Stimulated activated CD4-positive, alpha-beta T cell treated with anti-CD3 and anti-CD28 coated beads, Interleukin-2, amount 100 ng/mL, for 48 hours (primary cell): ENCODE measurements at places on chromosomes 16 and 17.

DNA sequence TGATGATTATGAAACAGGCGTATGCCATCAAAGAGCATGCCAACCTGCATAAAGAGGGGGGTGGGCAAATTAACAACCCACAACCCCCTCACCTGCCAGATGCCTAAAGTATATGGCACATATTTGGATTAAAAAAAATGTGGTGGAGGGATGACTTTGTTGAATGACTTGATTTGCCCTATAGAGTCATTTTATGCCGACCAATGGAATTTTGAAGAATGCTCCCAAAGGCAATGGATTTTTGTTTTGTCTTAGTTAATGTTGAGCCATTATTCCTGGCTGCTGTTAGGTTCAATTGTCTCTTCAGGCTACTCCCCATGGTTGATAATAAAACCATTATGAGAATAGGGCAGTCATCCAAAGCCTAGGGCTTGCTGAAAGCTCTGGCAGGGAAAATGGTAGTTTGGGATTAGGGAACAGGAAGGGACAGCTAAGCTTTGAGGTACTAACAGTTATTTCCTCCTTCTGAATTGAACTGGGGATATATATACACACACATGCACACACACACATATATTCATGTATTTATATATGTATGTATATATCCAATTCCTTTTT lies 5.8 kb upstream of the CHCT1 start:
- no peak for DNase-seq

DNA sequence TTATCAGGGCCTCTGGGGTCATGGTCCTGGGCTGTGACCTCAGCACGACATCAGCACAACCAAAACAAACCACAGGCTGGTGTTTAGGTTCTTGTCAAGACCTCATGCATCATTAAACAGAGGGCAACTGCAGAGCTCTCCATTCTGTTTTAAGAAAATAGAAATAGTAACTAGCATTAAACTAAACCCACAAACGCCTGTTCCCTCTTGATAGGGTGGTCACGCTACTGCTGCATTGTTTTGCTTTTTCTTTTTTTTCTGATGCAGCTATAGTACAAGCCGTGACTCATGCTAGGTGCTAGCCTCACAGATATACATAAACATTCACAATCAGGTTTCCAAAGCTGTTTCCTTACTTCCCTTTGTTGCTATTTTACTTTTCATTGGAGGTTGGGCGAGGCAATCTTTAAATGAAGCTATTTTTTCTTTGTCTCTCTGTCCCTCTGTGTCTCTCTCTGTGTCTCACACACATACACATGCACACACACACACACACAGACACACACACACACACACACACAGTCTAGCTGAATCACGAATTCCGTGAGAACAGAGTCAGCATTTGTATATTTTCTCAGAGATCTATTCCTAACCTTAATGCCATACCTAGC lies 310.3 kb downstream of the CDH13 start:
- DNase-seq, result no peak

DNA sequence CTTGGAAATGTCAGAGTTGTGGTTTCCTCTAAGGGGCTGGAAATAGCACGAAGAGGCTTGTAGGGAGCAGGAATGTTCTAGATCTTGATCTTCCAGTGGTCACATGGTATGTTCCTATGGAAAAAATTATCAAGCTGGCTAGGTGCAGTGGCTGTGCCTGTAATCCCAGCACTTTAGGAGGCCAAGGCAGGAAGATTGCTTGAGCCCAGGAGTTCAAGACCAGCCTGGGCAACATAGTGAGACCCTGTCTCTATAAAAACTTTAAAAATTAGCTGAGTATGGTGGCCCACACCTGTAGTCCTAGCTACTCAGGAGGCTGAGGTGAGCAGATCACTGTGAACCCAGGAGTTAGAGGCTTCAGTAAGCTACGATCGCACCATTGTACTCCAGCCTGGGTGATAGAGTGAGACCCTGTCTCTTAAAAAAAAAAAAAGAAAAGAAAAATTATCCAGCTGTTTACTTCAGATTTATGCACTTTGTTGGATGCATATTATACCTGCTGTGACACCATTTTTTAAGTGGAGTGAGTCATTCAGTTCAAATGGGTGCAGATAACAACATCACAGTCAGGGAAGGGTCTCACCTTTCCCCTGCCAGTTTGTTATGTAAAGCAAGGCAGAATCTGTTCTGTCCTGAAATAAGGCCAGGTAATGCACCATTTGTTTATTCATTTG lies 65.7 kb upstream of the LYRM9 start:
- DNase-seq, result no peak

DNA sequence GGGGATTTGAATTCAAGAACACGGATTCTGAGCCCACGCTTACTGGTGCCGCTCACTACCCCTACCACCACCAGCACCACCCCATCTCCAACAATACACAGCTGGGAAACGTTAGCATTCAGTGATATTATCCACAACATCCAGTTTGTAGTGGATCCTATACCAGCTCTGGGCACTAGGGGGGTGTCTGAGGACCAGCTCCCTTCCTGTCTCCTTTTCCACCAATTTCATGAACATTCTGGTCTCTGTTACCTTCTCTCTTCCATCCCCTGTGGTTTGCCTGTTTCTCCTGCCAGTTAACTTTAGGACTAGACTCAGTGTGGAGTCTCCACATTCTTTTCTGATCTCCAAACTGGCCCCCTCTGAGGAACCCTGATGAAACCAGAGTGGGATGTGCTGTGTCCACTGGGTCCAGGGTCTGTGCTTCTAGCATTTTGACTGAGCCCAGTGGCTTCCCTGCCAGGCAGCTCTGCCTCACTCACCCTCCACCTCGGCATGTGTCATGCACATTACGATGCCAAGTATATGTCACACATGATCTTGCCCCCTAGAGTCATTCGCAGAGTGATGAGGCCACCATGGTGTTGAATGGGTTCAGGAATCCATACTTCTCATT lies 187.0 kb upstream of the CDH13 start:
- DNase-seq, result no peak

DNA sequence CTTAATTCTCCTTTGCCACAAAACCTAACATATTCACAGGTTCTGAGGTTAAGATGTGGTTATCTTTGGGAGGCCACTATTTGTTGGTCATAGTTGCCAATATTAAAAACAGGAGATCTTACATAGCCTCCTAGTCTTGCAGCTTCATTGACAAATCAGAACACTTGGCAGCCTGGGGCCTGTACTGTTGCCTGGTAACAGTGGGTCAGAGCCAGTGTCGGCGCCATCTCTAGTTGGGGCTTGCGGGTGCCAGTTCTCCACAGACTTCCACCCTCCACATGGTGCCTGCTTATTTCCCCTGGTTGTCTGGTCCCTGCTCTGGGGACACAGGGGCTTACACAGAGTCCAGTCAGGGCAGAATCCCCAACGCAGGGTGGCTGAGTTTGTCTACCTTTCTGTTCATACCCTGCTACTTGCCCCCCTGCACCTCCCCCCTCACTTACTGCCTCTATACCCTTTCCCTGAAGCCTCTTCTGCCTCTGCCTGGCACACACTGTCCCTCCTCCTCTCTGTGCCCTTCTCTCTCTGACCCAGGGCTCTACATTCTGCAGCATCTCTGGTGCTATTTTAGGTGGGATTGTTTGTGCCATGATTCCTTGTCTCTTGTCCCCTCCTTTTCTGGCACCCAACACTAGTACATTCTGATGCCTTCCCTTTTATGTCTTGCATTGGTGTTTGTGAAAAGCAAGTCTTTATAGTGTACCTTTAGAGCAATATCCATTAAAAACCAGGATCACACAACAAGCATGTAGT lies 13.4 kb downstream of the EPN2 start:
- DNase-seq, result no peak

DNA sequence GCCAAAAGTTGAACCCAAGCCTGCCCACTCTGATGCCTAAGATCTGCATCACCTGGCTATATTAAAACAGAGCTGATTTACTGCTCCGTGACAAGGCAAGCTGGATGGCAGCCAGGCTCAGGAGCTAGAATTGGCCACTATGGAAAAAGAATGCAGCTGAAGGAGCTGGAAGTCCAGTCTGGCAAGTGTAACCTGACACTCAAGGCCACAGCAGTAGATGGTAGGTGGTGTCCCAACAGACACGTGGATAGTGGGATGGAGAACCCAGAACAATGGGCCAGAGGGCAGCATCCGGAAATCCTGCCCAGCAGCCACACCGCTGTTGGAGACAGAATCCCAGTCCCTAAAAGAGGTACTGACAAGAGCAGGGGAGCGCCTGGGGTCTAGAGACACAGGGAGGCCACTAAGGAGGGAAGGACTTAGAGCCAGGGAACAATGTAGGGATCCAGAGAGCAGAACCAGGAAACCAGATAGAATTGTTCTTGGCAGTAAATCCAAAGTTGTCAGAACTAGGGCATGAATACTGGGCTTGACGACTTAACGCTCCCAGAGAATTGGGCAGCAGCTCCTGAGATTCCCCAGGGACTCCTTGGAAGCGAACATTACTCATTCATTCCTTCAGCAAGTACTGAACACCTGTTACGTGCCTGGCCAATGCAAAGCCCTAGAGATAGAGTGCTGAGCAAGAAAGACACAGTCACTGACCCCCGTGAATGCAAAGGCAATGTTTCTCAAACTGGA lies 85.7 kb downstream of the CDYL2 start:
- DNase-seq, result no peak

DNA sequence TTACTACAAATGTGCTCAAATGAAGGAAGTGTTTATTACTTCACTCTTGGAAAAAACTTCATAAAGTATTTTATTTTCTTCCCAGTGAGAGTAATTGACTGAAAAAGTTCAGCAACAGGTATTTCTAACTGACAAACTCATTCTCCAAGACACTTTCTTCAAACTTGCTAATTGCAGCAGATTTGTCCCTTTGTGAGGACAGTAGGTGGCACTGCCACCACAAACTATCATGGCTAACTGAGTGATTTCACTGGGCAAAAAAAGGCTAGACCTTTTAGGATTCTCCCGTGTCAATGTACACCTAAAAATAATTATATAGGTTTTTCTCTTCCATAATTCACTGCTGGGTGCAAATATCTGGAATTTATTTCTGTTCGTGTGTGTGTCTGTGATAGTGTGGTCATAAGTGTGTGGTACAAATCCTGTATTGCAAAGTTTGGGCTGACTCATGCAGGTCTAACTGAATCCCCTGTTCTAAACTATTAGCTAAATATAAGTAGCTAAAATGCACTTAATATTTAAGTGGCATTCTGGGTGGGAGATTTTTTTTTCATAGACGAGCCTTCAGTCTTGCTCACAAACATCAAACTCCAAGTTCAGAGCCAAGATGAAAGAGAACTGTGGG lies 3.9 kb downstream of the HS3ST3A1 start:
- no peak for DNase-seq

DNA sequence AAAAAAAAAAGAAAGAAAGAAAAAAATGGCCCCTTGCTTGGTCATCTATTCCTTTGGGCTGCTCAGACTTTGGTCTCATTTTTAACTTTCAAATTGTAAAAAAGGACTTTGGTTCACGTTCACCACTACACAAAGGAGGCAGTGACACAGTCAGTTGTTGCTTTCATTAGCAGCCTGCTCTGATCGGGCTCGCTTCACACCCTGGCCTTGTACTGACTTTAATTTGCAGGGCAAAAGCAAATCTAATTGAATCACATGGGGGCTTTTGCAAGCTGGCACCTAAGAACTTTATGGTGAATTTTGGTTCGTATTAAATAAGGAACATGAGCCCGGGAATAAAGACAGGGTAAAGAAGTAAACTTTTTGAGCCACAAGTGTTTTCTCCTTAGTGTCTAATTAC lies 103.6 kb upstream of the CDH11 start:
- DNase-seq, result no peak

DNA sequence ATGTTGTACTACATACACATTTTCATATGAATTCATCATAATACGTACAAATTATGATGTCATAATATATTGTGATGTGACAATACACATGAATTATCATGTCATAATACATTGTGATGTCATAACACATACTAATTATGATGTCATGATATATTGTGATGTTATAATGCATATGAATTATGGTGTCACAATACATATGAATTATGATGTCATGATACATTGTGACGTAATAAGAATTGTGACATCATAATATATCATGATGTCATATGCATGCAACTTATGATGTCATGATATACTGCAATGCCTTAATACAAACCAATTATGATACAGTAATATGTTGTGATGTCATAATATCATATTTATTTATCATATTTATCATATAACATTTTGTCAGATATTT lies 2074.3 kb downstream of the TP53TG3F start:
- DNase-seq, result no peak

DNA sequence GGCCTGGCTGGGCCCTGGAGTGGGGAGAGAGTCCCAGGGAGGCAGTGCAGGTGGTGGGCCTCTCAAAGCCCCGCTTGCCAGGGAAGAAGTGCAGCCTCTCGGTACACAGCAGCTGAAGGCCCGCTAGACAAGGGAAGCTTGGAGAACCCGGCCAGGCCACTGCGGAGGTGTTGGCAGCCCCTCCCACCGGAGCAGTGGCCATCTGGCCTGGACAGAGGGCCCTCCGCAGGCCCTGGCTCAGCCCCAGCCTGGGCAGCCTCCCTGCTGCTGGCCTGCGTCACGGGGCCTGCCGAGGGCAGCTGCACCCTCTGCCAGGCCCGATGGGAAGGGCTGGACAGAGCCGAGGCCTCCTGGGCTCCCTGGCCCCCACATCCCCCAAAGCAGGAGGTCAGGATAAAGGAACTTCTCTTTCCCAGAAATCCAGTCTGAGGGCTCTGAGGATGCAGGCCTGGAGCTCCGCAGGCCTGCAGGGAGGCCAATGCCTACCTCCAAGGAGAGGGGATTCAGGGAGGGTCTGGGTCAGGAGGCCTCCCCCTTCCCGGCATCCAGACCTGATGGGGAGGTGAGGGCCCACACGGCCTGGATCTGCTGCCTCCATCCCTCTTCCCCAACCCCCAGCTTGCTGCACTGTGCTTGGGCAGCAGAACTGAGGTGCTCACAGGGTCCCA lies 4.3 kb downstream of the SPPL2C start:
- DNase-seq, result no peak

DNA sequence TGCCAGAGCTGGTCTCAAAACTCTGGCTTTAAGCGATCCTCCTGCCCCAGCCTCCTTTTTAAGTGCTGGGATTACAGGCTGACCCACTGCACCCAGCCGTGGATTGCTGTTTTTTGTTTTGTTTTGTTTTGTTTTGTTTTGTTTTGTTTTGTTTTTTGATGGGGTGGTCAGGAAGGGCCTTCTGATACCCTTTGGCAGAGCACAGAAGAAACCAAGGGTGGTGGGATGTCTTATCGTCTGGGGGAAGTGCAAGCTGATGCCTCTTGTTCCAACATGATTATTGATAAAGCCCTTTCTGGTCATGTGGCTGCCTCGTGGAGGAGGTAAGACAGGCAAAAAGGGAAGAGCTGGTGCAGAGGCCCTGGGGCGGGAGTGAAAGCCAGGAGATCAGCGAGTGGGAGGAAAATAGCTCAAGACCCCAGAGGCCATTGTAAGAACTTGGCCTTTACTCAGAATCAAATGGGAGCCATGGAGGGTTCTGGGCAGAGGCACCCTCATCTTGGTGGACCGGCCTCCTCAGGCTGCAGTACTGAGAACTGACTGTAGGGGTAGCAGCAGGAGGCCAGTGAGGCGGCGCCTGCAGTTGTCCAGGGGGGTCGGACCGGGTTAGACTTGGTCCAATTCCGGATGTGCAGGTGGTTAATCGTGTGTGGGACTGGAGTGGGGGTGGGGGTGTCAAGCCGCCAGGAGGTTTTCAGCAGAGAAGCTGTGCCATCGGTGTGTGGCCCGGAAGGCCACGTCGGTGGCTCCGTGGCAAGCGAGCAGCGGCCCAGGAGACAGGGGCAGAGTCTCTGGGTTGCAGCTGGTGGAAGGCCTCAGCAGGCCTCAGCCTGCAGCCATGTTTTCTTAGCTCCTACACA lies 84.4 kb upstream of the GSE1 start:
- DNase-seq, result peak; percentile 29
